ENCODE measurements at places on chromosomes 2 and 18. TPM values are rescaled to one million over a fixed set of nuclear protein-coding genes. Genes with fewer than 3 reads are reported as not detected.

Gene LCT
- 0.03 TPM for polyA plus RNA-seq

Gene GLI2
- polyA plus RNA-seq = 10.1 TPM

DNA sequence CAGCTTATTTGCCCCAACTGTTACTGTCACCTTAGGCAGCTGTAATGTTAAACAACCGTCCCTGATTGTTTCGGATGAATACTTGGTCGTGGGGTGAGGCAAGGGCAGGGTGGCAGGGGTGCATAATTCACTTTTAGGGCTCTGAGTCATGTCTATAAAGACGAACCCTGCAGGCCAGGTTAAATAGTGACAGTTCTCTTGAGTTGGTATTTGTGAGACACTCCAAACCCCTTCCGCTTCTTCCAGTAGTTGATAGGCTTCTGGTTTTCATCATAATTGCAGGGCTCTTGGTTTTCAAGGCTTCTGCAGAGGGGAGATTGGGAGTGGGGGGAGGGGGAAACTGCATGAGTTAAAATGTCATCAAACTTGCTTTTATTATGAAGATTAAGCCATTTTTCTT is 97.2 kb upstream of the TSPYL6 start:
- no peak for DNase-seq

- no peak for DNase-seq
These were observed 29.4 kb downstream of the HADHB start for GRCh38 chr2:26274058-26274613.

DNA sequence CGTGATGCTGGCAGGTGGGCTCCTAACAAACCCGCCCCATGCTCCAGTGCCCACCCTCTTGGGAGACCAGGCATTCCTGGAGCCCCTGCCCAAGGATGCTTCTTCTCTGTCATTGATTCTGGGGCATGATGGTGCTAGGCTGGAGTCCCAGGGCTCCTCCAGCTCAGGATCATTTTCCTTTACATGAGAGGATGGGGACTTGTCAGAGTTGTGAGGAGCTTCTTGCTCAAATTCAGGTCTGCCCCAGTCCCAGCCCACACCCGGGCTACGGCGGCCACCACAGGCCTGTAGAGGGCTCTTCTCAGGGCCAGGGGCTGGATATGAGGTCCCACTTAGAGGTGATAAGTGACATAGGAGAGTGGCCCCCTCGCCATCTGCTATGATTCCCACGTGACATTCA is 141.1 kb upstream of the COPS8 start:
- DNase-seq = no peak

- no peak for DNase-seq
These were observed 27.7 kb downstream of the IMPA2 start for GRCh38 chr18:12008842-12009580.

All from left renal cortex interstitium (tissue), 4 donors.